Urothelium cell line (cell line): ENCODE measurements at places on chromosomes 2 and 18.

DNA sequence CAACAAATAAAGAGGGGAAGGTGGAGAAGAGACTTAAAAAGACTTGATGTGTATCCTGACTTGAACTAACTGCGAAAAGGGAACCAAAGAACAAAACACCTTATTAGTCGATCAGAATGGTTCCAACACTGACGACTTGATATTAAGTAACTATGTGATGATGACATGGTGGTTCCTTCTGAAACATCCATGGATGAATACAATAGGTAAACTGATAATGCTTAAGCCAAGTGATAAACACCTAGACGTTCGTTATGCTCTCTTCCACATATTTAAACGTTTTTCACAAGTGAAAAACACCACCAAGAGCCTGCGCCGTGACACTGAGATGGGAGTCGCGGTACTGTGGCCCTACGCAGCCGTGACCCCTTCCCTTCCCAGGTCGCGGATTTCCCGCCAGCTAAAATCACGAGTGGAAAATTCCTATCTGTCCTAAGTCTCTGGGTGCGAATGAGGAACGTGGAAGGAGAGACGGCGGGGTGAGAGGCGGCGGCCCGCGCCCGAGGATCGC lies 797 bp downstream of the TTC32 start:
- DNase-seq: no peak

GRCh38 chr2:97774425-97774824 lies 61.0 kb downstream of the ZAP70 start:
- peak; percentile 57 for DNase-seq

- DNase-seq: peak; percentile 42
These were observed 29.4 kb upstream of the ASNSD1 start for GRCh38 chr2:189631849-189632248.

DNA sequence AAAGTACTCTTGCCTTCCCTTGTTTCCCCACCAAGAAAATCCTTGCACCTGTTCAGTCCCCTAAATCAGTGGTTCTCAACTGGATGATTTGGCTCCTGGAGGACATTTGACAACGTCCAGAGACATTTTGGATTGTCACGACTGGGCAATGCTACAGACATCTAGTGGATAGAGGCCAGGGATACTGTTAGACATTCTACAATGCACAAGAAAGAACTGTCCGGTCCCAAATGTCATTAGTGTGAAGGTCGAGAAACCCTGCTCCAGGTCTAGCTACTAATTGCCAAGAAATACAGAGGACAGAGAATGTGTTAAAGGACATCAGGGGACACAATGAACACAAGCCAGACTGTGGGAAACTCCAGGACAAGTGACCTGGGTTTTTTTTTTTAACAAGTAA lies 60.0 kb downstream of the LRP2 start:
- DNase-seq: no peak

- no peak for DNase-seq
These were observed 21.8 kb downstream of the SNED1 start for GRCh38 chr2:241020201-241020600.

- no peak for DNase-seq
These were observed 193.2 kb downstream of the MBD2 start for GRCh38 chr18:54031243-54031642.

DNA sequence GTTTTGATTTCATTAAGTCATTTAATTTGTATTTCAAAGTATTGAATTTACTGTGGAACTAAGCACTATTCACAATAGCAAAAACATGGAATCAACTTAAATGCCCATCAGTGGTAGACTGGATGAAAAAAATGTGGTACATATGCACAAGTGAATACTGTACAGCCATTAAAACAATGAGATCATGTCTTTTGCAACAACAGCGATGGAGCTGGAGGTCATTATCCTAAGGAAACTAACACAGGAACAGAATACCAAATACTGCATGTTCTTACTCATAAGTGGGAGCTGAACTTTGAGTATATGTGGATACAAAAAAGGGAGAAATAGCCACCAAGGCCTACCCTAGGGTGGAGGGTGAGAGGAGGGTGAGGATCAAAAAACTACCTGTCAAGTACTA lies 164.4 kb downstream of the BABAM2 start:
- no peak for DNase-seq

- no peak for DNase-seq
These were observed 24.4 kb downstream of the MLPH start for GRCh38 chr2:237511433-237511832.

GRCh38 chr18:40431071-40431985 lies 1523.7 kb upstream of the PIK3C3 start:
- DNase-seq: no peak

DNA sequence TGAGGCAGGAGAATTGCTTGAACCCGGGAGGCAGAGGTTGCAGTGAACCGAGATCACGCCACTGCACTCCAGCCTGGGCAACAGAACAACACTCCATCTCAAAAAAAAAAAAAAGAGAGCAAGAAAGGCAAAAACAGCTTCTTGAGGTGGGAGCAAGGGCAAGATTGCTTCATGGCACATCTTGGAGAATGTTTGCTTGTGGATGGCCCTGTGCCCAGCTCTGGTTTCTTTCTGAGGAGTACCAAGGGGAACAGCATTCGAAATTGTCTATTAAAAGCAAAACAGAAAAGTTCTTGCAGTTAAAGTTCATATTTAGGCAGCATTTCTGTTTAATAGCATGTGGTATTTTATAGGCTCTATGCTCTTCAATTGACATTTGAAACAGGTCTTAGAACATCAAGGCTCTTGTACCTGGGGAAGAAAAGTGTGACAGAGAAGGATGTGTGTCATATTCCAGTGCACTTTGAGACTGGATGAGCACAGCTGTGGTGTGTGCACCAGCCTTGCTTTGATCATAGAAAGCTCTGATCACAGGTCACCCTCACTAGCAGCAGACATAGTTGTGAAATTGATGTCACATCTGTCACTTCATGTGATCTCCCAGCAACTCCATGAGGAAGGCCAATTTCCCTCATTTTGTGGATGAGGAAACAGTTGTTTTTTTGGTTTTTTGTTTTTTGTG lies 154.3 kb downstream of the UXS1 start:
- DNase-seq: no peak

- no peak for DNase-seq
These were observed 87.4 kb upstream of the MSTN start for GRCh38 chr2:190149908-190150307.

DNA sequence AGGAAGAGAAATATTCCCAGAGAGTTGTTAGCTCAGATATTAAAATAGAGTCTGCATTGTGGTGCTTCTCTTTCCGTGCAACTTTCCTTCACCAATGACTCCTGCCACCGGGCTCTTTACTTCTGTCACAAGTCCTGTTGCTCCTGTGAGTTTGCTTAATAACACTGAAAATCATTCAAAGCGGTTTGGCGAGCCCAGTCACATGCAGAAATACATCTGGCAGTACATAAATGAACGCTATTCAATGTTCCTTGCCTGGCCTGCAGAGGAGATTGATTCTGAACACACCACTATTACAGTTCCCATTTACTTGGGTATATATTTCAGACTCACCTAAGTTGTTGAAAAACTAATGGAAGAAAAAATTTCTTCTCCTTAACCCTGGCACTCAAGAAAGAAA lies 276.6 kb downstream of the ZNF521 start:
- DNase-seq: no peak

DNA sequence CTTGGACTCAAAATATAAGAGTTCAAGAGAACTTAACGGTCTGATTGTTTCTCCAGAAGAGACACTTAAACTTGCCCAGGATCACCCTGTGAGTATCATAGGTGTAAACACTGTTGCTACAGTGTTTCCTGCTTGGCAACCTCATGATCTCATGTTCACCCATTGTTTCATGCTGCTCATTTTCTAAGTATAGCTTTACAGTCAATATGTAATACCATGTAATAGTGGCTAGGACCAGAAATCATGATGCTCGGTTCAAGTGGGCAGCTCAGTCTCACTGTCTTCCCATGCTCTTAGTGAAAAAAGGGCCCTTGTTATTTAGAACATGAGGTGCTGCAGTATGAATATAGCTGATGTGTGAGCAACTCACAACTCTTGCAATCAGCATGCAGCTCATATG lies 157.5 kb downstream of the CERS6 start:
- DNase-seq: no peak

DNA sequence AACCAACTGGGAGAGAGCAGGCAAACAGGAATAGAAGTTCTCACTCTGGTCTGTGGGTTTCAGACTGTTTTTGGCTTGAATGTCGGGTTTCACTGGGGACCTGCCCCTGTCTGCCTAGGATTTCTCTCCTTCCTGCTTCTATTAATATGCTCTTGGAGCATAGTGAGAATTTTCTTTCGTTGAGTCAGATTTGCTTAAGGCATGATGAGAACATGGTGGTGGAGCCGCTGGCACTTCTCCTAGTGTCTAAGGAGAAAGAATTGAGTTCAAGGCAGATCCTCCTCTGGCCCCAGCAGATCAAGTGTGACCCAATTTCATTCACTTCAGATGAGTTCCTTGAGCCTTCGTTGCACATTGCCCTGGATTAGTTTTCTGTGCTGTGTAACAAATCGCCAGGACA lies 103.9 kb upstream of the HS6ST1 start:
- DNase-seq: peak; percentile 36

- DNase-seq: no peak
These were observed 527.7 kb downstream of the TNS1 start for GRCh38 chr2:217475101-217475500.

- no peak for DNase-seq
These were observed 54.2 kb downstream of the INPP4A start for GRCh38 chr2:98498703-98499440.

DNA sequence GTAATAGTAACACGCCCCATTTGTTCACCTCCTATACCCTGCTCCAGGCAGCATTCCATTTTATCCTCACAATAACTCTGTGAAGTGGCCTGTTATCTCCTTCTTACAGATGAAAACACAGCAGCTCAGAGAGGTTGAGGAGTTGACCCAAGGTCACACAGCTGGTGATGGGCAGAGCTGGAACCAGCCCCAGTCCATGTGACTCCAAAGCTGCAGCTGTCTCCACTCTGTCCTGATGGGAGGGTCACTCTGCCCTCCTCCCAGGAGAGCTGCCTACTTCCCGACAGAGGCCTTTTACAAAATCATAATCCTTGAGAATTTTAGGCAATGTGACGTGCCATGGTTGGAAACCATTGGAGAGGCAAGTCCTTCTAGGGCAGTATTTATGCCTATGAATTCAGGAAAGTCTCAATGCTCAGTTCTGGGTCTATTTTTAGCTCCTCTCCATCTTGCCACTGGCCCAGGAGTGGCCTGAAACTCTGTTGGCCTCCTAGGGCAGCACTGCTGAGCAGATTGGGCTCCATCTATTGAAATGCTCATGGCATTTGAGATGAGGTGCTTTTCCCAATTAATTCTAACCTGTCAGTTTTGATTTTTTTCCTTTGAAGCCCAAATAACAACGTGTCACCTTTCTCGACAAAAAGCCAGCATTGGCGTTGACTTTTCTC lies 162.0 kb upstream of the MSH6 start:
- DNase-seq: no peak

DNA sequence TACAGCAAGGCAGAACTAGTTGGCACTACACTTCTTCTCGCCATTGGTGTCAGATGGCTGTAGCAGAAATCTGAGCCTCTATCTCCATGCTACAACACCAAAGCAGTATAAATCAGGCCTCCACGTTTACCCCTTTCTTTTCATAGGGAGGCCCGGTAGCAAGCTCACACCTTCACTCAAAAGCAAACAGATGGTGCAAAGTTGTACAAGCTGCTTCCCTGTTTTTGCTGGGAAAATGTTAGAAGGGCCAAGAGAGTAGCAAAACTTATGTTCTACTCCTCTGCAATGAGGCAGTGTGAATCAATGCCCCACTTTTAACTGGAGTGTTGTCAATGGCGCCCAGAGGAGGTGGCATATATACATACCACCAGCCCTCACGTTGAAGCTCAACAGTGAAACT lies 369.6 kb upstream of the NRXN1 start:
- no peak for DNase-seq

DNA sequence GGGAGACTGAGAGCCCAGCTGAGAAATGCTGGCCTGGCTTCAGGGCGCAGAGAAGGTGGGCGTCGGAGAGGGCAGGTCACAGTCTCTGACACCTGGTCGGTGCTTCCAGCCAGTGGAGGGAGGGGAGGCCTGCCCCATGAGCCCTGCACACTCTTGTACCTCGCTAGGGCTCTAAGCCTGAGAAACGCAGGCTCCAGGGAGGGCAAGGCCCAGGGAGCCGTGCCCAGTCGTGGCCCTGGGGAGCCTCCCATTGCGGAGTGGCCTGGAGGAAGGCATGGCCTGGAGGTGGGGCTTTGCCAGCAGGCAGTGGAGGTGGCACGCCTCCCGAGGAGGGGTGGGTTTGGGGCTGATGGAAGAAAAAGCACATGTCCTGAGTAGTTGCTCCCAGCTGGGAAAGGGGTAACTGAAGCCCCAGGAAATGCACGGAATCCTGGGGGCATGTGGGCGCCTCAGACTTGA lies 39.0 kb downstream of the MTERF4 start:
- no peak for DNase-seq

GRCh38 chr2:15141211-15141610 lies 419.9 kb downstream of the NBAS start:
- no peak for DNase-seq

DNA sequence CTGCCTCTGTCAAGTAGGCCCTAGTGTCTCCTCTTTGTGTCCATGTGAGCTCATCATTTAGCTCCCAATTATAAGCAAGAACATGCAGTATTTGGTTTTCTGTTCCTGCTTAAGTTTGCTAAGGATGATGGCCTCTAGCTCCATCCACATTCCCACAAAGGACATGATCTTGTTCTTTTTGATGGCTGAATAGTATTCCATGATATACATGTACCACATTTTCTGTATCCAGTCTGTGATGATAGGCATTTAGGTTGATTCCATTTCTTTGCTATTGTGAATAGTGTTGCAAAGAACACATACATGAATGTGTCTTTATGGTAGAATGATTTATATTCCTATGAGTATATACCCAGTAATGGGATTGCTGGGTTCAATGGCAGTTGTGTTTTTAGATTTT lies 263.2 kb downstream of the PARD3B start:
- no peak for DNase-seq

DNA sequence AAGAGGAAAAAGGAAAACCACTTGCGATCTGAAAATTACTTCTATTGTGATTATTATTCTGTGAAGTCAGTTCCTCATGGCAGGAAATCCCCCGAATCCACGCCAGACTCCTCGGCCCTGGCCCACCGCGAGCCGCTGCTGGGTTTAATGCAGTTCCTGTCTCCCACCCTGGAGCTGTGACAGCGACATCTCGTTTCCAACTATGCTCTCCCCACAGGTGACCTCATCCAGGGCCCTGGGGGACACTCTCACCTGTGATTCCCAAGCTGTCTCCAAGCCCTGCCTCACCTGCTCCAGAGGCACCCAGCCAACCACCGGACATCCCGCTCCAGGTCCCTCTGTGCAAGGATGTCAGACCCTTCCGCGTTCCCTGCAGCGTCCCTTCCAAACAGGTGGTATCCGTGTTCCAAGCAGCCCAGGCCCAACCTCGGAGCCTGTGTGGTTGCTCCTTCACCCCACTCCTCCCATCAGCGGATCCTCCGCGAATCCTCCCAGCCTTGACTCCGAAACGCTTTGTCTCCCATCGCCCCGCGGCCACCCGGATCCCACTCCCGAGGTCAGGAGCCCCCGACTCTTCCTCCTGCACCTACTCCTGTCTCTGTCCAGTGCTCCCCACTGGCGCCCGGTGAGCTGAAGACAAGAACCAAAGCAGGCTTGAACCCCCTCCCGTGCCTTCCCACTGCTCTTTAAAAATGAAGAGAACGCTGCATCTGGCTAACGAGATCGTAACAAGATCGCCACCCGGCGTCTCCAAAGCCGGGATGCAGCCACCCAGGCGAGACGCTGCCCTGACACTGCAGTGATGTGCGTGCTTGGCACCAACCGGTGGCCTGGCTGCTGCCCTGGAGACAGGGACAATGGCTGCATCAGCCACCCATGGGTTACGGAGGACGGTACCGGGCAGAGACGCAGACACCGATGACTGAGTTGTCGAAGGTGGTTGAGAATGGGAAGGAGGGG lies 96.5 kb downstream of the NDUFA10 start:
- DNase-seq: no peak
